Glomerular endothelial cell (primary cell): ENCODE measurements at places on chromosomes 4 and X. TPM values are rescaled to one million over a fixed set of nuclear protein-coding genes. Genes with fewer than 3 reads are reported as not detected.

The TMEM154 gene
- total RNA-seq = 6.7 and 8.6 TPM in 2 replicates

The XAGE1A gene
- not detected in 2 replicates for total RNA-seq

The GPM6B gene
- 0.06 and 2.9 TPM in 2 replicates for total RNA-seq

The GPR82 gene
- not detected in 2 replicates for total RNA-seq

The CFI gene
- total RNA-seq = 45.9 and 61.9 TPM in 2 replicates

The GLRA2 gene
- not detected in 2 replicates for total RNA-seq

The CASP3 gene
- 36.4 and 40.6 TPM in 2 replicates for total RNA-seq

The FANCB gene
- total RNA-seq = 1.5 TPM in 2 replicates

The MAGT1 gene
- total RNA-seq = 60.8 and 73.9 TPM in 2 replicates

GRCh38 chrX:135416546-135416945 lies 5.2 kb upstream of the SMIM10L2A start:
- DNase-seq = no peak

- DNase-seq = no peak
Measured at GRCh38 chrX:86002076-86002896, 45.1 kb downstream of the CHM start.

DNA sequence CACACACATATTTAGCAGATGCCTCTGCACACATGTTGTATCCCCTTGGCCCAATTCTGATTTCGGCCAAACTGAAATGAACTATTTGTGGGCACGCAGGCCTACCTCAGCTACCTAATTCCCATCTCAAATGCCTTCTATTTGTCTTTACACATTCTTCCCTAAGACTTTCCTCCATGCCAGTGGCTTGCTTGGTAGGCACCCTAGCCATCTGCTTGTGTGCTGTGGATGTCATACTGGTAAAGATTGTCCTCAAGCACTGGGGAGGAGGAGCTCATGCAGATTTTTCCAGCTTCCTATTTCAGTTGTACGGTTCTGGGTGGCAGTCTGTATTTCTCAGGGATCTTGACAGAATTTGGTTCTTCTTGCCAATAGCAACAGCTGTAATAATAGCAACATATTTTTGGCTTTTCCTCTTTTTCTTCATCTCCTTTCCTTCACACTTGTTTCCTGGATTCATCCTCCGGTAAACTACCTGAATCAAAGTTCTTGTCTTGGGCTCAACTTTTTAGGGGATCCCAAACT lies 514.3 kb downstream of the ADGRL3 start:
- DNase-seq = no peak

DNA sequence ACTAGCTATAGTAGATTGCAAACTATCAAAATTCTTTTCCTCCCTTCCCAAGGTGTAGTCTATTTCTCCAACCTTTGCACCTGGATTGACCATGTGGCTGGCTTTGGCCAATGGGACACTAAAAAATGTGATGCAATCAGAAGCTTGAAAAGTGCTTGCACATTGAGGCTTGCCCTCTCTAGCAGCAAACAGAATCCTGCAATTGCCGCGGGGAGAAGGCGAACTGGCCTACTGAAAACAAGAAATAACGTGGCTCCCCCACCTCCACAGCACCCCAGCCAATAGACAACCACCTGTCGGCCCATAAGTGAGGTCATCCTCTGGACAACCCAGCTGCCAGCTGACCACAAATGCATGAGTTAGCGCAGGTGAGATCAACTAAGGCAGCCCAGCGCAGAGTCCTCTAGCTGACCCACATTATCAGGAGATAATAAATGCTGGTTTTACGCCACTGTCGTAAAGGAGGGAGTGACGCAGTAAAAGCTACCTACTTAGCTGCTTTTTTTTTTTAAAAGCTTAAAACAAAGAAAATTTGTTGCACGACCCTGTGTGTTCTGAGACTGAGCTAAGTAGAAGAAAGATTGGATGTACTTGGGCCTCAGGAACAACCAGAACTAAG lies 95.2 kb downstream of the GK start:
- DNase-seq = no peak

- DNase-seq = no peak
Measured at GRCh38 chr4:87073199-87074120, 138.6 kb downstream of the AFF1 start.

- DNase-seq = no peak
Measured at GRCh38 chrX:19883878-19884277, 3.5 kb downstream of the SH3KBP1 start.

DNA sequence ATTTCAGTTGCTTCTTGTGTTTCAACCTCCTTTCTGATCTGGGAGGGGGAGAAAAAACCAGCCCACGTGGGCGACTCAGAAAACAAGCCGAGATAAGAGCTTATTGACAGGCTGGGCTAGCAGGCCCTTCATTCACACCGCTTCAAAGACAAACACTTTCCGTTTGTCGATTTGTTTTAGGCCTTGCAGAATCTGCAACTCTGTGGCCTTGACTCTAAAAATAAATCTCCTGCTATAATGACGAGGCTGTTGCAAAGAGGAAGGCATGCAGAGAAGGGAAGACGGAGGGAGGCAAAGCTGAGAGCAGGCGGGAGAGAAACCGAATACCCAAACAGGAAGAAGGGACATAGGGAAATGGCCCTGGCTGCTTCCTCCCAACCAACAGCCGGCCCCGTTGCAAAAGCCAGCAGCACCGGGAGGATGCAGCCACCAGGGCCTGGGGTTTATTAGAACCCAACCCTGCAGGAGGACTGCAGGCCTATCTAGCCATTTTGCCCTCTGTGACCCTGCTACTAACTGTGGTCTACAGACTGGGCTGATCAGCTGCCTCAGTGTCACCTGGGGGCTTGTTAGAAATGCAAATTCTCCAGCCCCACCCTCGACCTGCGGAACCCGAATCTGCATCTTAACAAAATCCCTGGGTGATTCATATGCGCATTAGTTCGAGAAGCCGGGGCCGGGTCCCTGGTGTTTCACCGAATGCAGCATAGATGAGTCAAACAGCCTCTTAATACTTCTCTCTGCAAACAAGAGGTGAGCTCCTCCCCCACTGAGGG lies 325.5 kb downstream of the BCOR start:
- no peak for DNase-seq

DNA sequence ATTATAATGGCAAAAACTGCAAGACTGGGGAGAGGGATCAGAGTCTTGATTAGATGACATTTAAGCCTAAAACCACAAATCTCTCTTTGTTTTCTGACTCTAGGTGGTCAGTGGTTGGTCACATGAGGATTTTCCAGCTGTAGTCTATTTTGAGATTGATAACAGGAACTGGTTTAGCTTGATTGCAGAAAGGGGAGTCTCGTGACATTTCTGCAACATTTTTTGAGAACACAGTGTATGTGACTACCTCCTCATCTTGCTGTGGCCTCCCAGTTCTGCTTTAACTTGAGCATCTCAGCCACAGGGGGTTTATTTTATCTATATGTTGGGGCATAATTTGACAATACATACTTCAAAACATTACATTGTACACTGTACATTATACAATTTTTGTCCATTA lies 726.4 kb upstream of the MAGEB2 start:
- no peak for DNase-seq

GRCh38 chrX:46912098-46912602 lies at the start of gene JADE3:
Gene JADE3, plus strand, starts transcription at chrX:46912421. Its CDS starts 72,474 bp downstream, at chrX:46984895.
- DNase-seq = no peak

- no peak for DNase-seq
Measured at GRCh38 chrX:14398725-14399124, 130.6 kb upstream of the GLRA2 start.

- DNase-seq = no peak
Measured at GRCh38 chr4:64000241-64000640, 409.0 kb downstream of the TECRL start.

DNA sequence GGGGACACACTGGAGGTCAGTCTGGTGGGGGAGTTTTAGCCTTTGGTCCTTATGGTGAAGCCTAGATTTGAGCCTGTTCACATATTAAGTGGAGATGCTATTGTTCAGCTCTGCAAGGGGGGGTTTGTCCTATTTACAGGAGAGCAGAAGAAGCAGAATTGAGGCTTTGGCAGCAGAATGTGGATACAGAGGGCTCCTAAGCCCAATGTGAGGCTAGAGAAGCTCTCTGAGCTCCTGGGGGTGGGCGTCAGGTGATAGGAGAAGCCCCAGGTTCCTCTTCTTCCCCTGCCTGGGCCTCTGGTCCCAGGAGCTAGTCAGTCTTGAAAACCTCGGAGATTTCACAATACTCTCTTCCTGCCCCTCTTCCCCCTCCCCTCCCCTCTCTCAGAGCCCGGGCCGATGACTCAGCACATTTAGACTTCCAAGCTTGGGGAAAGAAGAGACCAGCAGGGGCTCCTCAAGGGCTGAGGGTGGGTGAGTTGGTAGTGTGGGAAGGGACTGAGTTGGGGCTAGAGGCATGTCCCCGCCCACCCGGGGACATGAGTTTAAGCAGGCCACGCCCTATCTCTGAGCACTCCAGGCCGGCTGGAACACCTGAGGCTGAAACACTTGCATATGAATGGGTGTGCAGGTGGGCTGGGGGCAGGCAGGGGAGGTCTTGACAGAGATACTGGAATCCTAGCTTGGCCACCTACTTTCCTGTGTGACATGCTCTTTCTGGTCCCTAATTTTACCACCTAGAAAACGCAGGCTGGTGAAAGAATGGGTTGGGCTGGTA lies 3.4 kb downstream of the TFE3 start:
- peak; percentile 45 for DNase-seq
